Thoracic aorta (tissue), 2 donors: ENCODE measurements at places on chromosomes 1 and 21. TPM values are rescaled to one million over a fixed set of nuclear protein-coding genes. Genes with fewer than 3 reads are reported as not detected.

- DNase-seq, result no peak
These were observed 7.4 kb downstream of the WNT3A start for GRCh38 chr1:228013935-228014930.

- DNase-seq, result no peak
These were observed 6.5 kb upstream of the GUCA2A start for GRCh38 chr1:42170779-42171621.

DNA sequence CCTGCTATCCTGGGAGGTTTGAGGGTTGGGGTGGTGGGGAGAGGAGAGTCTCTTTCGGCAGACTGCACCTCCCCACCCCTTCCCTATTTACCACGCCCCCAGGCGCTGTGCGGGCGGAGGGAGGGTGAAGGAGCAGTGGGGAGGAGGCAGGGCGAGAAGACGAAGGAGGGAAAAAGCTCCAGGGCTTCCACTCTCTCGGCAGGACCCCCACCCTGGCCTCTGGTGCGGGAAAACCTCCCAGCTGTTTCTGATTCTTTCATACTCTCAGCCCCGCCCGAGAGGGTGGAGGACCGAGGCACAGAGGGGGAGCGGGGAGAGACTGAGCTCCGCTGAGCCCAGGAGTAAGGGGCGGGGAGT lies 866 bp upstream of the WNT2B start:
- DNase-seq, result no peak

DNA sequence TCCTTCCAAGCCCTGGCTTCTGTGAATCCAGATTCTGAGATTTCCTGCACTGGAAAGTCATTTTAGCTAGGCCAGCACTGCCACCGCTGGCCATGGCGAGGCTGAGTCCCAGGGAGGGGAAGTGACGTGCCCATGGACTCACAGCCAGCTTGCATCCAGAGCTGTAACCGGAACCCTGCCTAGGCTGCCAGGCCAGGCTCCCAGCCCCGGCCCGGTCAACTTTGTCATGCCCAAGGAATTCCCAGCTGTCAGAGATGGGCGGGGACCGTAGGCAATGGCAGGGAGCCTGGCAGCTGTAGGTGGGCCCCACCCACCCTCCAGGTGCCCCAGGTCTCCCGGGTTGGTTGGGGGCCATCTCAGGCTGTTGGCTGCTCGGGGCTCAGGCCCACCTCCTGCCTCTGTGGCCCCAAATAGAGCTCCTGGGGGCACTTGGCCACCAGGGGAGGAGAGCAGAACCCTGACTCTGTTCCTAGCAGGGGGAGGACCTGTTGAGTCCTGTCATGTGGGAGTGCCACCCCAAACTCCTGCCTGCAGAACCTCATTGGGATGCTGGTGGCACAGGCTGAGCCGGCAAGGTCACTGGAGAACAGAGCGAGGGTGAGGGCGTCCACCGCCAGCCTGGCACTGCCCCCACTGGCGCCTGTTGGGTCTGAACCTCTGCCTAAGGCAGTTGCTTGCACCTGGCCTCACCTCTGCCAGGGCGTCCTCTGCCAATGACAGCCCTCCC lies 57.8 kb downstream of the FOXO6 start:
- peak; percentile 88 for DNase-seq

Gene HTR6
- total RNA-seq, result not detected

Gene PTPN7
- total RNA-seq, result 4.3 TPM
